ENCODE measurements at places on chromosomes 12 and 14.

DNA sequence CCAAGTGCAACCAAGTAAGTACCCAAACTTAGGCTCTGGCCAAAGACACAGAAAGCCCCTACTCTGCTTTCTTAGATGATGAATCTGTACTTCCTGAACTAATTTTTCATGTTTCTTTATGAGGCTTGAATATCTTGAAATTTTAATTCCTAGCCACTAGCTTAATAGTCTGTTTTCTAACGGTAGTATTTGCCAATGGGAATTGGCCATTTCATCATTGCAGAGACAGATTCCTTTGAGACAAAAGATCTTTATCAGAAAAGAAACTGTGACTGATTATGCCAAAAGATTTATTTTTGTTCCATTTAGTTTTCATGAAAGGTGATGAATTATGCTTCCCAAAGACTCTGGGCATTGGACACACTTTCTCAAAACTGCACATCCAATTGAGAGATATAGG is 48.7 kb downstream of the DAD1 start:
- no peak for DNase-seq

GRCh38 chr12:118404876-118405521 is 28.6 kb downstream of the SUDS3 start:
- peak; percentile 76 for DNase-seq

- DNase-seq: no peak
Measured at GRCh38 chr12:180445-180844, 33.5 kb downstream of the SLC6A12 start.

DNA sequence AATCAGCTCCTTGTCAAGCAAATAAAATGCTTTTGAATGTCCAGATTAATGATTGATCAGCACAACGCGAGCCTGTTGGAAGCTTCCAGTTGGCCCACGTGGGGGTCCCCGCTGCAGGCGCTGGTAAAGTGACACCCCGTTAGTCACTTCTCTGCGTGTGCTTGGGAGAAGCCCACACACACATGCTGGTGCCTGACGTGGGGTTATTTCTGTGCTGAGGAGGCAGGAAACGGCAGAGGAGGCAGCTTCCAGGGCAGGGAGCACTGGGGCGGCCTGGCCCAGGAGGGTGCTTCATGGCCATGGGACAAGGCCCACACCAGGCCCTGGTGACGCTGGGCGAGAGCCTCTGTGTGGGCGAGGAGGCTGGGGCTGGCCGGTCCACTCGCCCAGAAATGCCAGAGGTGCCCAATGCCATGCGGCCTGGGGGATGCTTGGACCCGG is 101.5 kb downstream of the KIF26A start:
- peak; percentile 1 for DNase-seq

DNA sequence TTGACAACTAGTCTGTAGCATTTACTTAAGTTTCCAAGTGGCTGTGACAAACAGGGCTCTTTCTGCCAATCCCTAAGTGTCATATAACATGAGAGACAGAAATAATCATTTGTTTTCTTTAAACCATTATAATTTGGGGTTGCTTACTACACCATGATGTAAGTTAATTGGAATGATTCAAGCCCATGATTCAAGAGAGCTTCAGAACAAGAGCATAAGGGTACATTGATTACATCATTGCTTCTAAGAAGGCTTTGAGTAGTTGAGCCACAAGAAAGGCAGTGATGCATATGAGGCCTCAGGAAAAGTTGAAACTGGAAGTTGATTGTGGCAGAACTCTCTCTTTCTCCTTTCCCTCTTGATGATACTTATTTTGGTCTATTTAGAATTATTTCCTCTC is 444.0 kb downstream of the CCER1 start:
- DNase-seq: no peak

Measured in stimulated activated CD8-positive, alpha-beta memory T cell treated with anti-CD3 and anti-CD28 coated beads, Interleukin-4, amount 100 ng/mL, for 48 hours (primary cell).